ENCODE measurements at places on chromosomes 11 and 22. TPM values are rescaled to one million over a fixed set of nuclear protein-coding genes. Genes with fewer than 3 reads are reported as not detected.

Gene MS4A6A
- total RNA-seq: 6.1 TPM

Gene ISX
- total RNA-seq: not detected

Gene ARSA
- 47.0 TPM for total RNA-seq

Gene FAT3
- total RNA-seq: 0.57 TPM

Gene TEAD1
- 75.2 TPM for total RNA-seq

GRCh38 chr11:120343429-120343828 lies 7.2 kb downstream of the ARHGEF12 start:
- DNase-seq: no peak

DNA sequence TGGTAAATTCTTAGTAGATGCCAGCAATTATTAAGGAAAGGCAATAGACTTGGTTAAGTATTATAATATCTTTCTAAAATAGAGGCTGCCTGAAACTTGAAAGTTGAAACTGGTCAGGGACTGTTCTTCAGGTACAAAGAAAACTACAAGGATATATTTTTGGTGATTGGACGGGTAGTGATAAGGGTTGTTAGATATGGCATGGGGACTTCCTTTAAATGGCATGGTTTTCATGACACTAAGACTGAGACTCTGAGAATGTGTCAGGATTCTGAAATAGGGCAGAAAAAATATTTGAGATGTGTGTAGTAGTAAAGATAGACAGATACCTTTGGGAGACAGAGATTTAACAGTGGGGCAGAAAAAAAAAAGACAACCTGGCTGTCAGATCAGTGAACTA lies 108.4 kb upstream of the SLC5A12 start:
- no peak for DNase-seq

DNA sequence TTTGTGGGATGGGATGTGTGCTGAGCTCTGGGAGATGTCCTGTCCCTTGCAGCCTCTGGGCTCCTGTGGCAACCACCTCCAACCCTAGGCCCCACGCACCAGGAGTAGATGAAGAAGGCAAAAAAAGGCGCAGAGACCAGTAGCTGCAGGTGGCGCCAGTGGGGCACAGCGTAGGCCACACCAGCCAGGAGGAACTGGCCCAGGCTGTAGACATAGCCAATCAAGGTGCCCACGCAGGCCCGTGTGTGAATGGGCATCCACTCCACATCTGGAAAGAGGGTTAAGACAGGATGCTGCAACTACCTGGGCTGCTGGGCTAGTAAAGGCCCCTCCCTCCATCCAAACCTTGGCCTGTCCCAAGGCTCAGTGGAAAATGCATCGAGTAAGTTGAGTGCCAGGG lies 3.0 kb downstream of the SLC22A6 start:
- no peak for DNase-seq

DNA sequence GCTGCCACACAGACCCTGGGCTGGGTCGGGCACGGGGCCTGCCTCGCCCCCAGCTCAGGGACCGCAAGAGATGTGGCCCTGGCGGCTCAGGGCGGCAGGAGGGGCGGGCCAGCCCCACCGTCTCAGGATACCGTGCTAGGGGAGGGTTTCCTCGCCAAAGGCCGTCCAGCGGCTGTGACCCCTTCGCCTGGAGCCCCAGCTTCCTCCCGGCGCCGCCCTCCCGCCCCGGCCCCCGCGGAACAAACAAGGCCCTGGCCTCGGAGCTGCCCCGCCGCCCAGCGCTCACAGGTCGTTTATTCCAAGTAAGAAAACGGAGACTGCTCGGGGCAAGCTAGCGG lies 543 bp upstream of the AP2A2 start:
- DNase-seq: no peak

- no peak for DNase-seq
Measured at GRCh38 chr11:17013548-17014320, 480 bp downstream of the PLEKHA7 start.

GRCh38 chr11:46724088-46724487 lies 5.1 kb downstream of the F2 start:
- DNase-seq: no peak

GRCh38 chr11:113538451-113539412 lies 63.5 kb upstream of the DRD2 start:
- no peak for DNase-seq

GRCh38 chr22:44802956-44803355 lies 50.6 kb downstream of the ARHGAP8 start:
- no peak for DNase-seq

DNA sequence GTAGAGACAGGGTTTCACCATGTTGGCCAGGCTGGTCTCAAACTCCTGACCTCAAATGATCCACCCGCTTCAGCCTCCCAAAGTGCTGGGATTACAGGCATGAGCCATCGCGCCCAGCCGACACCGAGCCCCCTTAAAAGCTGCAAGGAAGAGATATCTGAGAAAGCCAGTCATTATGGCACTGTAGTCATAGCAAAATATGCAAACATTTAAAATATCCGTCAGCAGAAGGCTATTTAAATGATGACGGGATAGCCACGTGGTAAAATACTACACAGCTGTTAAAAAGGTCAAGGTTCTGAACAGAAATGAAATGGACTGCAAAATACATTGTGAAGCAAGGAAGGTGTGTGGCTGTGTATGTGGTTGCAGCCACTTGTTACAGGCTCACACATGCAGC lies 6.4 kb upstream of the CCDC88B start:
- DNase-seq: no peak

DNA sequence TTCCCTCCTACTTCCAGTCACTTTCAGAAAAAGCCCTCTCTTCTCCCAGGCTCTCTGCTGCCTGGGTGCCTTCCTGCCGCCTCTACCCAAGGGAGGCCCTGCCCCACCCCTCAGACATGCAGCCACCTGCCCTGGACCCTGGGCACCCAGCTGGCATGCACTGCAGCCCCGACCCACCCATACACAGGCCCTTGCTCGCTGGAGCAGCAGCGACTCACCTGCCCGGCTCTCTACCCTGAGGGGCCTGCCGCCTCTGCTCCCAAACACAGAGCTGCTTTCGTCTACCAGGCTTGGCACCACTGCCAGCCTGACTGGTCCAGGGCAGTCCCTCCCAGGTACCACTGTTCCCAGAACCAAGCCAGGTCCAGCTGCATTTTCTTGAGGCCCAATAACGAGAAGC lies 1.2 kb upstream of the TSSK2 start:
- DNase-seq: no peak
